Activated T-cell treated with anti-CD3 and anti-CD28 coated beads, Interleukin-2, amount 50 U/mL, for 1 hour (primary cell): ENCODE measurements at places on chromosomes 16 and 17.

DNA sequence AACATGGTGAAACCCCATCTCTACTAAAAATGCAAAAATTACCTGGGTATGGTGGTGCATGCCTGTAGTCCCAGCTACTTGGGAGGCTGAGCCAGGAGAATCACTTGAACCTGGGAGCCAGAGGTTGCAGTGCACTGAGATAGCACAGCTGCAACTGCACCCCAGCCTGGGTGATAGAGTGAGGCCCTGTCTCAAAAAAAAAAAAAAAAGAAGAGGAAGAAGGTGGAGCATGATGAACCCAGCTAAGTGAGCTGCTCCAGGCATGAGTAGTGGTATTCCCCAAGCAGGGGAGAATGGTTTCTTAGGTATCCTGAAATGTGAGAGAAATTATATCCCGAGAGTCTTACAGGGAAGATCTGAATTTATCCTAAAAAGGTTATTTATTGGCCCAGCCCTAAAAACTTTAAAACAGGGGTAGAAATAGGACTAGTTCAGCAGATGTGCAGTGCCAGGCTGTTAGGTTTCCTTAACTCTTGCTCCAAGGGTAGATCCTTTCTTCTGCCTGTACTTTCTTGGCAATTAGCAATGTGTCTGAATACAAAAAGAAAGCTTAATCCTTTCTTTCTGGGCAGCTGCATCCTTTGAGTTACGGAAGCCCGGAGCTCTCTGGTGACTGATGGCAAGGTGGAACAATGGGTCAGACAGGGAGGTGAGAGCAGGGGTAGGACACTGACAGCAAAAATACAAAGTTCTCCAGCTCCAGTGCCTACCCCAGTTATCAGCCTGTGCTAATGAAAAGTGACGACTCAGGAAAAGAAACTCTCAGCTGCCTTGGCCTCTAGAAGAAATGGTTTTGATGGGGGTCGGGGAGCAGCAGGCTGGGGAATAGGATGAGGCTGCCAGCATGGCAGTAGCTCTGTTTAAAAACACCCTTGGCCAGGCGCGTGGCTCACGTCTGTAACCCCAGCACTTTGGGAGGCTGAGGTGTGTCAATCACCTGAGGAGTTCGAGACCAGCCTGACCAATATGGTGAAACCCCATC is 36.5 kb upstream of the TOB1 start:
- no peak for DNase-seq

GRCh38 chr16:50900391-50900942 is 158.6 kb downstream of the CYLD start:
- no peak for DNase-seq

GRCh38 chr16:82425661-82426060 is 201.1 kb upstream of the CDH13 start:
- DNase-seq = no peak

DNA sequence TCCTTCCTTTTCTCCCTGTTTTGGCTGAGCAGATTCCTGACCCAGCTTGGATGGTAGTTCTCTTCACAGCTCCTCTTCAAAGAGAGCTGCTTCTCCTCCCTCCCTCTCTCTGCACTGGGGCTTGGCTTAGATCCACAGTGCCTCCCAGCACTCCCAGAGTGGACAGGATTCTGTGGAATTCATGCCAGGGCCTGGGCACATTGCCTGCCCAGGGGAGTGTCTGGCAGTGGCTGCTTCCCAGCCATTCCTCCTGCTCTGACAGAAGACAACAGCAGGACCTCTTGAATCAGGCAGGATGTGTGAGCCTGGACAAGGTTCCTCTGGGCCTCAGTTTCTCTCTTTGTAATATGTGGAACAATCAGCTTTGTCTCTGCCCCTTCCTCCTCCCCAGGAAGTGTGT is 4.5 kb upstream of the MMP28 start:
- no peak for DNase-seq

DNA sequence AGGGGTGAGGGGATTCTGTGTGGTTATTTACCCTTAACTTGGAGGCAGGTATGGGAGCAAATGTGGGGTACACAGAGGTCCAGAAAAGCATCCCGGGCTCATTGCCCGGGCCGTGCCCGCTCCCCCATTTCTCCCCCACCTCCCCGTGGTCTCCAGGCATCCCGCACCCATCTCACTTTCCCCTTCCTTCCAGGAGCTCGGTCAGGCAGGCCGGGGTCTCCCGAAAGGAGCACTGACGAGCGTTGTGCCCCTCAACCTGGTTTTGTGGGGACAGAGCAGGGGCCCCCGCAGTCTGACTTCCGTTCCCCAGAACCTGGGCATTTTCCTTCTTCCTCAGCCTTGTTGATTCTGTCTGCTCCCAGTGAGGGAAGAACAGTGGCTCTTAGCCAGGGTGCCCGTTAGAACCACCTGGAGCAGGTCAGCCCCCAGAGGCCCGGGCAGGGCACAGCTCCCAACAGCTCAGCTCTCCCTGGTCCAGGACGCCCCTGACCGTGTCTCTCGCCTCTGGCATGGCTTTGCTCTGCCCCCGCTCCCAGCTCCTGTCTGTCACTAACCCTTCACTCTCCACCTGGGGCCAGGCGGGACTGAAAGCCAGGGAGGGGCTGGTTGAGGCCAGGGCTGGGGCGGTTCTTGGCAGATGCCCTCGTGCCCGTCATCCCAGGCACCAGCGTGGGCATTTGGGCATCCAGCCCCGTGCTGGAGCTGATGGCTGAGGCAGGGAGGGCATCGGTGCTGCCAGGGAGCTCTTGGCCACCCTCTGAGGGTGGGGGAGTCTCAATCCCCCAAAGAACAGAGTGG is 12.5 kb upstream of the NUDT16L1 start:
- DNase-seq = no peak
